ENCODE measurements at places on chromosomes 11 and 22. TPM values are rescaled to one million over a fixed set of nuclear protein-coding genes. Genes with fewer than 3 reads are reported as not detected.

DNA sequence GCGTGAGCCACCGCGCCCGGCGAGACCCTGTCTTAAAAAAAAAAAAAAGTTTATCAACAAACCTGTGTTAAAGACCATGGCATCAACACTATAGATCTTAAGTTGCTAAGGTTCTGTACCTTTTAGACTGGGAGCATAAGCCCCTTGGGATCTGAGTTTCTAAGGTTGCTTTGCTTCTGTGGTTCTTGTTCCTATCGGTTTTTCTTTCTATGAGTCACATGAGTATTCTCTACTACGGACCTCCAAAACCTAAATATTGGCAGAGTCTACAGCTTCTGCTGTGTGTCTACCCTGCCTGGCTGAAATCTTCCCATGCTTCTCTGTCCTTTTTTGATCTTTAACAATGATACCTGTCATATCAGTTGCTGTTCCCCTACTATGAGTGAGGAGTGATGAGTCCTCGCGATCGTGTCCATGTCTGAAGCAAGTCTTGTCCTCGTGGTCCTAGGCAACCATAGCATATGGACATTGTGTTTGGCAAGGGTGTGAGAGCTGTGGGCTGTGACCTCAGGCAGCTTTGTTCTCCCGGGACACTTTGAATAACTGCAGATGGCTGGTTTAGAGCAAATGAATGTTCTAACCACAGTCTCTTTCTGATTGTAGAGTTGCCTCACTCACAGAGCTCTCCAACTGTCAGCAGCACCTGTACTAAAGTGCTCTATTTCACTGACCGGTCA lies 9.0 kb upstream of the DLAT start:
- no peak for DNase-seq

Gene MOGAT2
- total RNA-seq, result 9.6 TPM

Gene GVQW3
- 5.2 TPM for total RNA-seq

Gene RCOR2
- total RNA-seq, result 2.1 TPM

- DNase-seq, result no peak
Observed at GRCh38 chr11:16881766-16882165, 132.4 kb downstream of the PLEKHA7 start.

DNA sequence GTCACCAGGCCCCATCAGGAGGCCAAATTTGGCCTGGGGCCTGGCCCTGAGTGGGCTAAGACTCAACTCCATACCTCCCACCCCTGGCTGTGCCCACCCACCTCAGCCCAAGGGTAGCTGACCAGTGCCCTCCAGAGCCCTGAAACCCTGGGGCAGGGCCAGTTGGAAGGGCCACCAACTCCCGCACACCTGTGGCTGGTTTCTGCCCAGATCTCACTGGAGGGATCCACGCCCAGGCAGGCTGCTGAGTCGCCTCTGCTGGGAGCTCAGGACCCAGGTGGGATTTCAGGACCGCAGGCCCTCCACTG lies 8.9 kb upstream of the PIM3 start:
- no peak for DNase-seq

DNA sequence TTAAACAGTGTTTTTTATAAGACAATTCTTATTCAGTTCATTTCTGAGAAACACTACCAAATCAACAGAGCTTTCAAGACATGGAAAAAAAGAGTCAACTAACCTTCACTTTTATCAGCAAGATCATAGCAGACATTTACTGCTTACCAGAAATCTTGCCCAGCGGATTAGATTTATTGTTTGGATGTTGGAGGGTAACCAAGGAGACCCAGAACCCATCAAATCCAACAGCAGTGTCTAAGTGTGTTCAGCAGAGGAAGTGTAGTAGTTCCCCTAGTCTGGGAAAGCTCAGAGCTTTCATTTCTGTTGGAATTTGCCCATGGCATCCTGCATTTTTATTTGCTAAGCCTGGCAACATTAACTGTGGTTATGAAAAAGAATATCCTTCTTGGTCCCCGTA lies 2.4 kb upstream of the PGM2L1 start:
- no peak for DNase-seq

DNA sequence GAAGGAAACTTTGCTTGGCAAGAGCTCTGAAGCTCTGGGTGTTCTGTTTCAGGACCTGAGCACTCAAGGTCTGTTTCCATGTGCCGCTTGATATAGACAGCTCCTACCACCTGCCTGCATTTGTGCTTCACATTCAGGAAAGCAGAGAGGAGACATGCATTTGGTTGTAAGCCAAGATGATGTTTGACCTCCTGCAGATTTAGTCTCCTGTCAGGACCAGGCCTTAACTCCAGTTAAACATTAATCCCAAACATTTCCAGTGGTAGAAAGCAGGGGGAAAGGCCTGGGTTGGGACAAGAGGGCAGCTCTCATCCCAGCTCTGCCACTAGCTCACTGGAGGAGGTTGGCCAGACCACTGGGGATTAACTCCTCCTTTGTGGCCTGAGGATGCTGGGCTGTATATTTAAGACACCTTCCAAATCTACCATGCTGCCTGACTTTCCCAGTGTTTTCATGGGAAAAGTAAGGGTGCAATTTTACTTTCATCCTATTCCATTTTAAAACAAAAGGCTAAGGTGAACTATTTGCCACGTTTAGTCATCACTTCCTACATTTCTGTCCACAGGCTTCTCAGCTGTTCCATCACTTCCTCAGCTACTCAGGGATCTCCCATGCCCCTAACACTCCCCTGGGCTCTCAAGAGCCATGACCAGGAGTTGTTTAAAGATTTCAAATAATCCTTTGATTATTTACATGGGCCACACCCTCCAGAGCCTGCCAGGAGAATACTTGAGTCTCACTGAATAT lies 80.9 kb downstream of the INSC start:
- DNase-seq, result no peak

GRCh38 chr22:31241936-31242335 lies 29.8 kb downstream of the LIMK2 start:
- DNase-seq, result no peak

All from skin of body (tissue), 3 donors.